ENCODE measurements at places on chromosomes 7 and 10. TPM values are rescaled to one million over a fixed set of nuclear protein-coding genes. Genes with fewer than 3 reads are reported as not detected.

ADGRA1 gene
- total RNA-seq, result not detected

IFT22 gene
- 27.0 TPM for total RNA-seq

SPDYE16 gene
- 0.12 TPM for total RNA-seq

AS3MT gene
- 5.9 TPM for total RNA-seq

PRR15 gene
- total RNA-seq, result 0.59 TPM

HOXA11 gene
- not detected for total RNA-seq

RBM28 gene
- total RNA-seq, result 14.2 TPM

EIF3A gene
- total RNA-seq, result 74.8 TPM

PRLHR gene
- total RNA-seq, result not detected

LRRD1 gene
- under 0.01 TPM for total RNA-seq

NODAL gene
- total RNA-seq, result not detected

NPC1L1 gene
- not detected for total RNA-seq

ELFN1 gene
- 0.08 TPM for total RNA-seq

ANXA8L1 gene
- not detected for total RNA-seq

TMEM213 gene
- total RNA-seq, result not detected

HTRA1 gene
- total RNA-seq, result 98.8 TPM

LIPK gene
- total RNA-seq, result not detected

CNNM1 gene
- total RNA-seq, result under 0.01 TPM

ZNF503 gene
- total RNA-seq, result 1.6 TPM

FAM200A gene
- total RNA-seq, result 5.1 TPM

SH2D4B gene
- not detected for total RNA-seq

PIP gene
- total RNA-seq, result not detected
